ENCODE measurements at places on chromosomes 16 and 17.

- DNase-seq, result no peak
Observed at GRCh38 chr17:28071891-28072606, 29.6 kb downstream of the NLK start.

- no peak for DNase-seq
Observed at GRCh38 chr17:62134397-62134796, 69.3 kb upstream of the MED13 start.

DNA sequence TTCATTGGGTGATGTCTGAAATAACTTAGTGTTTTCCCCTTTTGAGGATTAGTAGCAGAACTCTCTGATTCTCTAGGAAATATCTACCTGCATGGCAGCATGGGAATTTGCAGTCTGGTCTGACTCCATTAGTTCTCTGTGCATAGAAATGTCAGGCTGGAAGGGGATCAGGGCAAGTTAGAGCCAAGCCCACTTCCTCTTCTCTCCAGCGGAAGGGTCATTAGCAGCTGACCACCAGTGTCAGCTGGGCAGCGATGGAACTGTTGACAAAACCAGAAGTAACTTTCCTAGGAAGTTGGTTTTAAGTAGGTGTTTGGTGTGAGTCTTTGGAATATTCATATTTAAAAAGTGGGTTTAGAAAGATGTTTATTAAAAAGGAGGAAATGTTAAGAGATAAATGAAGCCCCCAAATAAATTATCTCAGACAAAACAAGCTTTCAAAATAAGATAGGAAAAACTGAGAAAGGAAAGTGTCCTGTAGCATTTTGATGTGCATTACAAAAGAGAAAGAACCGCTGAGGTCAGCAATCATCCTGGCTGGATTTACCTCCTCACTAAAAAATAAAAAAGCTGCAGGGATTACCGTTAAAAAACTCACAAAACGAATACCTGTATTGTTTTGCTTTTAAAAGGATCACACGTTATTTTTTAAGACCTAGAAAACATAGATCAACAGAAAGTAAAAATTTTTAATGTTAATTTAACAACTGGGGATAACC, 32.4 kb upstream of the MMD start:
- no peak for DNase-seq

GRCh38 chr16:49377196-49377755, 3.7 kb downstream of the C16orf78 start:
- DNase-seq, result no peak

DNA sequence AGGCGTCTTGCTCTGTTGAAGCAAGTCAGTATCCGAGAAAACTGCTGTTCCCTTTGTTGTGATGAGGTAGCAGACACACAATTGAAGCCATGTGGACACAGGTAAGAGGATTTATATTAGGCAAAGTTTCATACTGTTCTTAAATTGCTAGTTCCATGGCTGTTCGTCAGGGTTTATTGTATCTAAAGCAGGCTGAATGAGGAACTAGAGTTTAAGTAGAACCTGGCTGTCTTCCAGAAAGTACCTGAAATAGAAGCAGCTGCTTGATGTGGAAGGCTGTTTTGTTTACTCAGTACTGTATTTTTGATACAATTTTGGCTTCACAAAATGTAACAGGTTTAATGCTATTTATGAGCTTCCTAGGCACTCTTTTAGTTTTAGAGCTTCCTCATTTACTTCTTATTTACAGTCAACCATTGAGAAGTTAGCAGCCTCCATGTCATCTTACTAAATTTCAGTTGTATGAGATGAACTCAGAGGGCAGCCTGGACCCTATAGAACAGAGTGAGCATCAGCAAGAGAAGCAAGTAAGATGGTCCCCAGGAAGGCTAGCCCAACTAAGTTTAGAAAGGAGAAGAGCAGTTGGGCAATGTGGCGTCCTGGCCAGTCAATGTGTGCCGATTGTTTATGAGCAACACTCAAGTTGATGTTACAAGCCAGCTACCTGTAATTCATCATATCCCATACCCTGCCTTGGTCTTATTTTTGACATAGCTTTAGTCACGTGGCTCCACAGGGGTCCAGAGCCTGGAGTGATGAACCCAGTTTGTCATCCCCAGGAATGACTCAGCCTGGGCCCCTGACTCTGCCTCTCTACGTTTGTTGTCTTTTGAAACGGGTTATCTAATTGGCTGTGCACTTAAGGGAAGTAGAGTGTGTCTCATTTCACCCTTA, 9.7 kb upstream of the ARL2BP start:
- DNase-seq, result no peak

- DNase-seq, result no peak
Observed at GRCh38 chr17:53219821-53220220, 602.9 kb upstream of the KIF2B start.

DNA sequence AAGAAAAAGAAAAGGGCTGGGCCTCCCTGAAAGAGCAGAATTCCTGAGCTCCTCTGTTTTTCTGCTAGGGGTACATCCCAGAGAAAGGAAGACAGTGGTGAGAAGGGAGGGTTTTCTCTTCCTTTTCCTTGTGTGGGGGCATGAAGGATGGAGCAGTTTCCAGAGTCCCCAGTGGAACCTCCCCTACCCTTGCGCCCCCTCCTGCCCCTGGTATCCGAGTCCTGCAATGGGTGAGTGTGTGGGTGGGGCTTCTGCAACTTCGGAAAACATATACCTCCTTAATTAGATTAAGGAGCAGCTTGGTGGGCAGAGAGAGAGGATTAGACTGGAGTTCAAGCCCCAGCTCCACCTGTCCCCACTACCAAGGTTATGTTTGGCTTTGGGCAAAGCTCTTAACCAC, 5.4 kb upstream of the GIP start:
- DNase-seq, result no peak

- DNase-seq, result no peak
Observed at GRCh38 chr17:50771991-50772785, 4.9 kb upstream of the ANKRD40CL start.

DNA sequence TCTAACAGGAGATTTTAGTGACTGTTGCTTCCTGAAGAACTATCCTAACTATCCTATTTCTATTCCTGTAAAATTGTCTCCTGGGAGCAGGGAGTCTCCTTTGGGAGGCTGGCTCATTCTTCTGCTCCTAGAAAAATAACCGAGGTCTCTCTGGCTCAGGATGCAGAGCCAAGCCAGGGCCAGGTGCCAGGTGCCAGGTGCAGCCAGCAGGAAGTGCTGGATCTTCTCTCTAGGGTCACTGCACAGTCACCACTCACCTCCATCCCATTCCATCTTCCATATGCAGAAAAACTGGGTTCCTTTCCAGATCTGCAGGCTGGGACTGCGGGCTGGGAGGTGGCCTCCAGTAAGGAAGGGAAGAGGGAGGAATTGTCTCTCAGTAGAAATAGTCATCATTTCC, 3.8 kb upstream of the TMC7 start:
- no peak for DNase-seq

DNA sequence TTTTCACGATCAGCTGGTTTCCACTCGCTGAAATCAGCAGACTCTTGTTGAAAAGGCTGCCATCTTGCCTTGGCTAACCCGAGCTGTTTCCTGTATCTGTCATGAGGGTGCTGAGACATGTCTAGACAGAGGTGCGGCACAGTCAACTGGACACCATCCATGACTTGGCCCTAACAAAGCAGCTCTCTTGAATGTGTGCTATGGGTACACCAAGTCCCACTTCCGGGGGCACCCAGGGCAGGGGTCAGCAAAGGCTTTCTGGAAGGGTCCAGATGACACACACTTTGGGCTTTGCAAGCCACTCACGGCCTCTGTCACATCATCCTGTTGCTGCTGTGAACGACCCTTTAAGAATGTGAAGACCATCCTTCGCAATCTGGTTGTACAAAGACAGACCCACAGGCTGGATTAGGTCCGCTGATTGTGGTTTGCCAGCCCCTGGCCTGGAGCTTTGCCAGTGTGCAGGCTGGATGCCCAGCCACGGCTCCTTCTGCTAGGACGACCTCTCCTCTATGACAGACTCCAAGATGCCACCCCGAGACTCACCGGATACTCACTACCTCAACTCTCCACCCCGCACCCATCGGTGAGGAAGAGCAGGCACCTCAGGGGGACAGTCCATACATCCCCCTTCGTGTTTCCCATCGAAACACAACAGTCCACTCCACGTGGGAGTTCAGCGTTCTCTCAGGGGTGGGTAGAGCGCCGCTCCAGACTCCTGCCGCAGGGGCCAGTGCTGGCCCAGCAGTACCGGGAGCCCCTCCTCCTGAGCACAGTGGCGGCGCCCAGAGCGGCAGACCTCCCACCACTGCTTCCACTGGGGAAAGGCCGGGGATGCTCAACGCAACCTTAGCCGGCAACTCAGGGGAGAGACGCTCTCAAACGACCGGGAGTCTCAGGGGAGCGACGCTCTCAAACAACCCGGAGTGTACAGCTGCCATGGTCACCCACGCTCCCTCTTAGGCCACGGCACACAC, 123.5 kb downstream of the ANKRD11 start:
- DNase-seq, result no peak

DNA sequence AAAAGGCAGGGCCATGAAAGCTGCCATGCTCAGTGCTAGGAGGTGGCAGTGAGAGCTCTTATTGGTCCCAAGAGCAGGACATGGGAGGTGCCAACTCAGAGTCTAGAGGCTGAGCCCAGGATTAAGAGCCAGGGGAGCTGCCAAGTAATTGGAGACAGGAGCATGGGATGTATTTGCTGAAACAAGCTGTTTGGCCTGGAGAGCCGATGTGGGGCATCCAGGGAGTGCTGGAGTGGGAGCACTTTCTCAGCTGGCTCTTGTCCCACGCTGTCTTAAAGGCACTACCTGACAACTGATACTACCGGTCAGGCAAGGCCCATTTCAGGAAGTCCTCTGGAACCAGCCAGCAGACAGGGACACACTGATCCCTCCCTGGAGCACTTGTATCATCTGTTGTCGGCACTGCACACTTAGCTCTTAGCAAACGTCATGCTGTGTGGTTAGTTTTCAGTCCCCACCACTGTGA, 19.3 kb downstream of the ANKFN1 start:
- no peak for DNase-seq

GRCh38 chr17:1571341-1571704, 8.7 kb upstream of the PITPNA start:
- no peak for DNase-seq
